Right renal cortex interstitium (tissue), 3 donors: ENCODE measurements at places on chromosomes 4 and X. TPM values are rescaled to one million over a fixed set of nuclear protein-coding genes. Genes with fewer than 3 reads are reported as not detected.

DNA sequence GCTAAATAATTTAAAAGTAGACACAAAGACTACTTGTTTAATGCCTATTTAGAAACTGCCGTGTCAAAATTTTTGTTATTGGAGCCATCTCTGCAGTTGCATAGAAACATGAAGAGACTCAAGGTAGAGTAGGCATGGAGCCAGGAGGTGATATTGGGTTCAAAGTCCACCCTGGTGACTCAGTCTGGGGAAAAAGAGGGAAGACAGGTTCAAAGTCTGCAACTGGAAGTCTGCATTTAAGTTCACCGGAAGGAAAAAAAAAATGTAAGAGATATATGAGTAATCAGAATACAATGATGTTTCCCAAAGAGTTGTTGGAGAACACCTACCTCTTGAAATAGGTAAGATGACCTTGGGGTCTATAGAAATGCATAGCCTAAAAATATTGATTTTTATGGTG is 67.4 kb upstream of the QRFPR start:
- DNase-seq = no peak

- no peak for DNase-seq
Observed at GRCh38 chrX:72123471-72124185, 8.1 kb downstream of the RTL5 start.

DNA sequence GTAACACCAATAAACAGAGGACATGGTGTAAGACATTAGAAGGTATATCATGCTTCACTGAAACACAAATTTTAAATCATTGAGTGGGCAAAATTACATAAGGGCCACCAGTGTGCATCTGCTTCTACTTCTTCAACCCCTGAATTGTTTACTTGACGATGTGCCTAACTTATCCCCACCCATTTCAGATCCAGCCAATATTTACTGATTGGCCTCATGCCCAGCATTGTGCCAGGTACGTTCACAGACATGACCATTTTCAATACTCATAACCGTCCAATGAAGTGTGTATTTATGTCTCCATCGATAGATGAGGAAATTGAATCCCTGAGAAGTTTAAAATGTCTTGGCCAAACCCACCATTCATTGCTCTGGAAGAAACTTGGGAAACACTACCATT is 208.3 kb upstream of the MID1 start:
- DNase-seq = no peak

GRCh38 chr4:79296768-79297428 is 29.0 kb downstream of the NAA11 start:
- no peak for DNase-seq

GRCh38 chr4:5259471-5259870 is 208.2 kb downstream of the STK32B start:
- no peak for DNase-seq

GRCh38 chr4:76729980-76730379 is 168.0 kb downstream of the SOWAHB start:
- DNase-seq = no peak

DNA sequence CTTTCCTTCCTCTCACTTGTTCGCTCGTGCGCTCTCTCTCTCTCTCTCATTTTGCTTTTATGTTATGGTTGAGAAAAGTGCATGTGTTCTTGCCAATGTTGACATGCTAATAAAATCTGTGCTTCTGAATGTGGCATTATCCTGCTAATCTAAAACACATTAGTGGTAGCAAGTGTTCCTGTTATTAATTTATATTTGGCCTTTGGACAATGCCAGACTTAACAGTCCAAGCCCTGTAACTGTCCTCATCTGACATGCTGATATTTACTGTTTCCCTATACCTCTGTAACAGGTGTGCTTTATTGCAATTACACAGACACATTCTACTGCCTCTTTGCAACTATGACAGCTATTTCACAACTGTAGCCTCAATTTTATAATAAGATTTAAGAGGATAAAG is 2.7 kb downstream of the PPARGC1A start:
- no peak for DNase-seq

GRCh38 chr4:68182382-68182820 is 52.7 kb upstream of the TMPRSS11F start:
- no peak for DNase-seq

- no peak for DNase-seq
Observed at GRCh38 chr4:39631700-39632079, 7.0 kb downstream of the SMIM14 start.

GRCh38 chr4:2413821-2414610 is 4.4 kb downstream of the ZFYVE28 start:
- DNase-seq = no peak

GRCh38 chrX:133437356-133437755 is 22.1 kb upstream of the GPC4 start:
- DNase-seq = no peak

DNA sequence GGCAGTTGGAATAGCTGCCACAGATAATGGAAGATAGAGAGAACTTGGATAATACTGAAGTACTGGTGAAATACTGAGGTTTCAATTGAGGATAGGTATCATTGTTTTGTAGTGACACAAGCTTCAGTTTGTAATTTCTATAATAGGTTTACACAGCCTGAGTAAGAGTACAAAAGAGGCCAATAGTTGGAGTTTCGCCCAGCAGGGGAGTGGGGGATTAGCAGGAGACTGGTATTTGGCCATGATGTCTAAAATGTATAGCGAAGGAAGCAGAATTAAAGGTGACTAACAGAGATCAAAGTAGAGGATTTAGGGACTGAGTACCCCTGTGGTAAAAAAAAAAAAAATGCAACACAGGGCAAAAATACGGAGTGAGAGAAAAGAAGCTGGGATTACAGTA is 129.5 kb downstream of the KCTD8 start:
- no peak for DNase-seq

- DNase-seq = no peak
Observed at GRCh38 chrX:43741843-43742573, 85.9 kb downstream of the MAOA start.

- DNase-seq = no peak
Observed at GRCh38 chr4:139184129-139184528, 7.1 kb upstream of the ELF2 start.

DNA sequence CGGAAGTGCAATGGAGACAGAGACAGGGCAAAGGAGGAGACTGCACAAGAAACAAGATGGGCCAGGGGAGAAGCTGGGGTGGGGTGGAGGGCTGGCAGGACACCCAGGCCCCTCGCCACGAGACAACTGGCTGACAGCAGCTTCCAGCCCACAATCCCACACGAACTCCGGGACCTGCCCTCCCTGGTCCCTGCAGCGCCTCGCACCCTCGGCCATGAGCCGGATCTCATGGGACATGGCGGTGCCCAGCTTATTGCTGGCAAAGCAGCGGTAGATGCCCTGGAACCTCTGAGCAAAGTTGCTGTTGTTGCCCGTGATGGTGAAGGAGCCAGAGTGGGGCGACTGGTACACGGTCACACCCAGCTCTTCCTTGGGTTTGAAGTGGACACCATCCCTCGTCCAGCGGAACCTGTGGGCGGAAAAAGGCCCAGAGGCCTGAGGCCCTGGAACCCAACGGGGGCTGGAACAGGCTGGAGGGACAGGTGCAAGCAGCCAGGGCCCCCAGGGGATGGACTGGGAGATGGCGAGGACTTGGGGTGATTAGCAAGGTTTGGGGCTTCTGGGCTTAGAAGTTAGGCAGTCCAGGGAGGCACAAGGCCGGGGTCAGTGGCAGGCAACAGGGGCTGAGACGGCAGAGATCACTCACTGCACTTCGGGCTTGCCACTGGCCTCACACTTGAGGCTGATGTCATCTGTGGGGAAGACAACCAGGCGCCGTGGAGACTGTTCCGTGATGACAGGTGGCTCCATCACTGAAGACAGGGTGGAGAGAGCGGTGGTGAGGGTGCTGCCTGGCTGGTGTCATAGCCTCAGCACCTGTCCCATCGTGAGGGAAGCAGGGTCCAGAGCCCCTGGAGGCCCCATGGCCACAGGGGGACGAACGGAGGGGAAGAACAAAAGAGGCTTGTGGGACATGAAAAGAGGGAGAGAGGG is 13.8 kb downstream of the L1CAM start:
- DNase-seq = no peak

GRCh38 chr4:47891928-47892327 is 22.5 kb downstream of the NFXL1 start:
- DNase-seq = no peak

- DNase-seq = no peak
Observed at GRCh38 chr4:174135936-174136406, 147.5 kb downstream of the FBXO8 start.

DNA sequence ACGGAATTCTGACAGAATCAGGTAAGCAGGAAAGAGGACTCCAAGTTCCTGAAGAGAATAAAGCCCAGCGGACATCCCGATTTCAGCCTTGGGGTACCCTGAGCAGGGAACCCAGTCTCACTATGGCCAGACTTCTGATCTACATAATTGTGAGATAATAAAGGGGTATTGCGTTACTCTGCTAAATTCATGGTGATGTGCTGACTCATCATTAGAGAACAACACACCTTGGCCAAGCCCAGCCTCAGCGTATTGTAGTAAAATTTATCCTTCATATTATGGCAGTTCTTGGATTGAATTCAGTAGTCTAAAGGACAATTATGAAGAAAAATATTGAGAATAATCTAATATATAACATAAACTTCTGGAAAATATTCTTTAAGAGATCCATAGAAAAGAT is 170.2 kb upstream of the MAD2L1 start:
- no peak for DNase-seq

DNA sequence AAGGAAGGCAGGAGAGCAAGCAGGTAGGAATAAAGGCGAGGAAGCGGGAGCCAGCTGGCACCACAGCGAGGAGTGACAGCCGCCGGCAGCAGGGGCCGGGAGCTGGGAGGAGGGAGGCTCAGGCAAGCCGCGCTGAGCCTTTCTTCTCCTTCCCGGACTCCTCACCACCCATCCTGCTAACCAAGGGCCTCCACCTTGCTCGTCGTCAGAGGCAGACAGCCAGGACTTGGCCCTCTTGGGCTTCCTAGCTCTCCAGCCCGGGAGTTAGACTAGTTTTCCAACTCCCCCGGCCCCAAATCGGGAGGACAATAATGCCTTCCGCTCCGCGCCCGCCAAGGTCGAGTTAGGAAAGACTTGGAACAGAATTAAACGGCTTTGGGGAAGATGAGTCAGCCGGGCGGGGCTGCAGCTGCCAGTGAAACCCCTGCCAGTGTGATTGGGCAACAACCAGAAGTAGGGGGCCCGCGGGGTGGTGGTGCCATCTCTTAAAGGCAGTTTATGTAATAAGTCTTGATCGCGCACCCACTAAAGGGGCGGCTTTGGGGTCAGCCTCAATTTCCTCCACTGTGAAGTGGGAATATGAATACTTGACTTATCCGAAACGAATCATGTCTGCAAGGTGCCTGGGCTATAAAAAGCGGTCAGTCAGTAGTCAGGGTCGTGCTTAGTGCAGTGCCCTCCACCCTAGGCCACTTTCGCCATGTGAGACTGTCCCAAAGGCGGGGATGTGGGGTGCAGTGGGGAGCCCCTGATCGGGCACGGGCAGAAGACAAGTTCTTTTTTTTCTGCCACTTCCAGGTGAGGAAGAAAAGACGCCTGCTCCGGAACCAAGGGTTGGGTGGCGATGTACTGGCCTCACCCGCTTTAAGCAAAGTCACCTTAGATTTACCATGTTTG is 6.7 kb upstream of the HSD17B10 start:
- no peak for DNase-seq

DNA sequence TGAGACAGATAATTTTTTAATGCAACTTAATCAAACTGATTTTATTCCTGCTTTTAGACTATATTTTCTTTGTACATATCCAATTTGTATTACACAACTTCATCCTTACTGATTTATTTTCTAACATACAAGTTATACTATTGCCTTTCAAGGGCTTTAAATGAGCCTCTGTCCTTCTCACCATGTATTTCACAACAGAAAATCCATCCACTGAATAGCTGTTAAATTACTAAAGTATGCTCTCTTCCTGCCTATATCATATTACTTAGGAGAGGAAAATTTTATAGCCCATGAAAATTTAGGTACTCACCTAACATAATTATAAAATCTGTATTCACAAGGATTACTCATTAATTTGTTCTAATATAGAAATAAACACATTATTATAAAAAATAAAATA is 528.6 kb downstream of the ANKRD50 start:
- DNase-seq = no peak

DNA sequence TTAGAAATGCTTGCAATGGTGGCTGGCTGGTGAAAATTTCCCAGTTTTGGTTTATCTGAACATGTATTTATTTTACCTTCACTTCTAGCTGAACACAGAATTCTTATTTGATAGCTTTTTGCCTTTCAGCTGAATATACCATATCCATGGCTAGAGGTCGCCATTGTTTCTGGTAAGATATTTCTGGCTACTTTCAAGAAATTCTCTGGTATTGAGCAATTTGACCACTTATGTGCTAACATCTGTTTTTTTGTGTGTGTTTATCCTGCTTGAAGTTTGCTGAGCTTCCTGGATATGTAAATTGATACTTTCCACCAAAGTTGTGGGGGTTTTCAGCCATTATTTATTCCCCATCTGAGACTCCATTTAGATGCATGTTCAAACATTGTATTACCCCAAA is 75.4 kb downstream of the FBXW7 start:
- no peak for DNase-seq

DNA sequence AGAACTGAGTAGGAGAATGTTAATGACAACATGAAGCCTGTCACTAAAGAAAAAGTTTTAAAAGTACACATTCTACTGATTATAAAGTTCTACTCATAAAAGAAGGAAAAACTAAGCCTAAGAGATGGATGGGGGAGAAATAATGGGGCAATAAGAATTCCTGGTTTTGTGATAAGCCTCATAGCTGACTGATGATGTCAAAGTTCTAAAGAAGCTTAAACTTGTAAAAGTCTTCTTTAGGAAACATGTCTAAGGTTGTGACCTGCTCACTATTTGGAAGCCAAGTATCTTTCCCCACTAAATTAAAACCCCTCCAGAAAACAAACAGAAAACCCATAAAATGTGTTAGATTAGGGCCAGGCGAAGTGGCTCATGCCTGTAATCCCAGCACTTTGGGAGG is 232.9 kb upstream of the GIMD1 start:
- no peak for DNase-seq

DNA sequence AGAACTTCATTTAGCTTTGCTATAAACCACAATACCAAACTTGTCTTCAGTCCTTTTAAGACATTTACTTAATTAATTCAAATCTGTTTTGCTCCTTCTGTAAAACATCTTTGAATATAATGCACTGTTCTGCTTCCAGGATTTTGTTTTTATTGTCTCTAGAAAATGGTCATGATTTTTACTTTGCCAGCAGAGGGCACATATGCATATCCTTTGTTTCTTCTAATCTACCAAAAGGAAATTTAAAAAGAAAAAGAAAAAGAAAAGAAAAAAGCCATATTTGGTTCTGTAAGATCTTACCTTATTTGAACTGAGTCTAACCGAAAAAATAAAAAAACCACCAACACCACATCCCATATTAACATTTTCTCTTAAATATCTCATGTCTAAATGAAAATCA is 101.9 kb upstream of the CCSER1 start:
- no peak for DNase-seq

- no peak for DNase-seq
Observed at GRCh38 chr4:155799116-155799793, 40.4 kb downstream of the GUCY1B1 start.

EXOC1 gene
- polyA plus RNA-seq = 49.9 TPM

SLC9B1 gene
- 4.8 TPM for polyA plus RNA-seq

IL9R gene
- polyA plus RNA-seq = not detected

CT45A5 gene
- polyA plus RNA-seq = not detected

CCDC110 gene
- polyA plus RNA-seq = 1.9 TPM

FGB gene
- 141 TPM for polyA plus RNA-seq

DCHS2 gene
- polyA plus RNA-seq = 4.9 TPM

ARR3 gene
- 0.20 TPM for polyA plus RNA-seq

SSX2 gene
- not detected for polyA plus RNA-seq
